ENCODE measurements at places on chromosomes 3 and 15. TPM values are rescaled to one million over a fixed set of nuclear protein-coding genes. Genes with fewer than 3 reads are reported as not detected.

Gene SH2D7
- total RNA-seq = not detected

Gene GOLGA8K
- 0.26 TPM for total RNA-seq

Gene ATP13A4
- total RNA-seq = 0.39 TPM

Gene AHSG
- total RNA-seq = not detected

Gene OXSR1
- total RNA-seq = 27.0 TPM

Gene EFCAB12
- total RNA-seq = not detected

Gene EAF2
- 3.0 TPM for total RNA-seq

Gene LSAMP
- 1.6 TPM for total RNA-seq

Gene FBXO40
- total RNA-seq = not detected

Data from esophagus muscularis mucosa (tissue), 4 donors.